ENCODE measurements at places on chromosomes 12 and 14.

DNA sequence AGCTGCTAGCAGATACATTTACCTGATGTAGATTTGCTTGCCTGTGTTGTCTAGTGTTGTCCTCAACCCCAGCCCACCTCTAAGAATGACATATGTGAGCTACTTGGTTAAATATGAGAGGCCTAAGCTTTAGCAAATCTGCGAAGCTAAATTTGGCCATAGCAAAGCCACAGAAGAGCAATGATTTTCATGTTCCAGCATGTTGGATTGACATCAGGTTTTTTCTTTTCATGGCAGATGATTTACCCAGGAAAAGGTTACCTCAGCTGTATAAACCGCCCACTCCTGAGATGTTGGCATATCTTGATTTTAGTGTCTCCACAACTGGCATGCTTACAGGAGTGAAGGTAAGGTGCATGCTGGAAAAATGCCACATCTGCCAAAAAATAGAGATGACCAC, 36.4 kb upstream of the ATF1 start:
- DNase-seq, result no peak

- no peak for DNase-seq
Observed at GRCh38 chr14:30553311-30553989, 5.5 kb upstream of the G2E3 start.

- DNase-seq, result no peak
Observed at GRCh38 chr12:97164936-97165335, 257.9 kb downstream of the NEDD1 start.

DNA sequence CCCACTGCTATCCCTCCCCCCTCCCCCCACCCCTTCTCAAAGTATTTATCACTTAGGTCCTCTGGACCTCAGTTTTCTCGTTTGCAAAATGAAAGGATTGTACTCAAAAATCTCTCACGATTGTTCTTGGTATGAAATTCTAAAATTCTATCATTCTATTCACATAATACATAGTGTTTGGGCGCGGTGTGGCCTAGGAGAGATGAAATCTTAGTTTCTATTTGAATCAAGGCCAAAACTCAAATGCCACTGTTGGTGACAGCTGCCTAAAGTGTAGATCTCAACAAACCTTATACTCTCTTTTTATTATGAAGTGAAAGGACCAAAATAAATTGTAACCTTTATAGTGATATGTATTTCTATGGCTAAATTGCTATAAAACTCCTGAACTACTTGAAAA, 23.7 kb upstream of the YAF2 start:
- no peak for DNase-seq

DNA sequence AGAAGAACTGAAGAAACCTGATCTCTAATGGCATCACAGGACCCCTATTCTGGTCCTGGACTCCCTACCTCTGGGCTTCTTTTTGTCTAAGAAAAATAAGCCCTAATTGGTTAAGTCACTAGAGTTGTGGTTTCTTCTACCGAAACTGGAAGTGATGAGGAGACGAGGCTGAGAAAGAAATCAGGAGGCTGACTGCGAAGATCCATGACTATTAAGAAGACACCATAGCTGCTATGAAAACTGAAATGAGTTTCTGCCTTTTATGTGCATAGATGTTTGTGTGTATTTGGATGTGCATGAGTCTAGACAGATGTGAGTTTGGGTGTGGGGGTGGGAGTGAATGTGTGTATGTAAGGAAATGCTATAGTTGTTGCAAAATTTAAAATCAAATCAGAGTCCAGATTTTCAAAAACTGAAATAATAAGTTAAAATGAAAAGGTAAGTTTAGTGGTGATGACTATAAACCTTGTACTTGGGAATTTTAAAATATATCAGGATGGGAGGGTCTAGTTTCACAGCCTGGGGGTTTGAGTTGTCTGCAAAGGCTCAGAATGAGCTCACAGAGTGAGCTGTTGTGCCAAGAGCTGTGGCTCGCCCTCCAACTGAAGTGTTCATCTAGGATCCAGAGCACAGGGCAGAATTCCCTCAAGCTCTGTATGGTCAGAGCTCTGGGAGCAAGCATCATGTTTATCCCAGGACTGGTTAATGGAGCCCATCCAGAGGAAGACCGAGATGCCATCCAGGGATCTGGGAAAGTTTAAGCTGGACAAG, 94.9 kb downstream of the VCPKMT start:
- DNase-seq, result no peak

DNA sequence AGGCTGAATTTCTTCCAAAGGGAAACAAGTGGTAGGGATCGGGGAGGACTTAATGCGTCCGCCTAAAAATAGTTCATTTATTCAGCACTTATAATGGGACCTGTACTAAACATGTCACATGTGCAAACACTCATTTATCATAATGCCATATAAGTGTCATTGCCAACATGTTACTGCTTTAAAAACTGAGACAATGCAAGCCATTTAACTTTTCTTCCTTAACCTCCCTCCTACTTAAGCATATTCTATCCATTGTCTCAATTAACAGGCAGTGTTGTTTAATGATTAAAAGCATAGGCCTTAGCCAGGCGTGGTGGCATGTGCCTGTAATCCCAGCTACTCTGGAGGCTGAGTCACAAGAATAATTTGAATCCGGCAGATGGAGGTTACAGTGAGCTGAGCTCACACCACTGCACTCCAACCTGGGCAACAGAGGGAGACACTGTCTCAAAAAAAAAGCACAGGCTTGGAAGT, 13.5 kb upstream of the SCFD1 start:
- no peak for DNase-seq

DNA sequence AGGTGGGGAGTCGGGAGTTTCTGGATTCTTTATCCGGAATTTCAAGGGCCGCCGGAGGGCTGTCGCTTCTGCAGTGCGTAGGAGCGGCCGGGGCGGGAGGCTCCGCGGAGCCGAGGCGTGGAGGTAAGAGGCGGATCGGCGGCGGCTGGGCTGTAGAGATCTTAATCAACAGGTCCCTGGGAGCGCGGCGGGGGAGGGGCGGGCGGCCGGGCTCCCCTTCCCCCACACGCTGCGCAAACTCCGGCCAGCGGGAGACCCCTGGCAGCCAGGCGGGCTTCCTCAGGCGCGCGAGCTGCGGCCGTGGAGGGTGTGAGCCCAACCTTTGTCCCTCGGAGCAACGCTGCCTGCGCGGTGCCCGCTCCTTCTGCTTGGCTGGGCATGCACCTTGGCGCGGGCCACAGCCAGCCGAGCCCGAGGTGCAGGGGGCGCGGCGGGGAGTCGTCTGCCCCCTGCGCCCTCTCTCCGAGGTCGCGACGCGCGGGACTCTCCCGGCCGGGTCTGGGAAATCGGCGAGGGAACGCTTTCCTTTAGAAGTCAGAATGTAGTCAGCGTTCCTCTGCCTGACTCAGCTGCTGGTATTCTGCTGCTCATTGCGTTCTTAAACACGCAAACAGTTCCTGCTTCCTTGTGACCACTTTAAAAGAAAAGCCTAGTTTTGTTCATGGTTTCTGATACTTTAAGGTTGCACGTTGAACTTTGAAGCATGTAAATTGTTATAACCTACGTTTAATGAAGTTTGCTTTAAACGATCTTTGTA, at the start of gene PALS1:
PALS1 (plus strand) TSS at position 25 of the 757 bp plus-strand sequence. CDS start 37,736 bp downstream, outside the sequence.
- peak; percentile 14 for DNase-seq

DNA sequence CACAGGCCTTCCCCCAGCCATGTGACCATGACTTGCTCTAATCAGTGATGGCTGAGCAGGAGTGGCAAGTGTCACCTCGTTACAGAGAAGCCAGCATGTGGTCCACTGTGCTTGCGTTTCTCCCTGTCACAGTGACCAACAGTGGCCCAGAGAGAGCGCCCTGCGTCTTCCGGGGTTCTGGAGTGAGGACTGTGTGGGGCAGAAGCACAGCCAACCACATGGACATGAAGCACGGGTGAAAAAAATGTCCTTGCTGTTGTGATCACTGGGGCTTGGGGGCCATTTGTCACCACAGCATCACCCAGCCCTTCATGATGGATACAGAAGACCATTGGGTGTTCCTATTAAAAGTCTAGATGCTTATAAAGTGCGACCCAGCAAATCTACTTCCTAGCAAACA, 174.6 kb upstream of the C14orf180 start:
- no peak for DNase-seq

DNA sequence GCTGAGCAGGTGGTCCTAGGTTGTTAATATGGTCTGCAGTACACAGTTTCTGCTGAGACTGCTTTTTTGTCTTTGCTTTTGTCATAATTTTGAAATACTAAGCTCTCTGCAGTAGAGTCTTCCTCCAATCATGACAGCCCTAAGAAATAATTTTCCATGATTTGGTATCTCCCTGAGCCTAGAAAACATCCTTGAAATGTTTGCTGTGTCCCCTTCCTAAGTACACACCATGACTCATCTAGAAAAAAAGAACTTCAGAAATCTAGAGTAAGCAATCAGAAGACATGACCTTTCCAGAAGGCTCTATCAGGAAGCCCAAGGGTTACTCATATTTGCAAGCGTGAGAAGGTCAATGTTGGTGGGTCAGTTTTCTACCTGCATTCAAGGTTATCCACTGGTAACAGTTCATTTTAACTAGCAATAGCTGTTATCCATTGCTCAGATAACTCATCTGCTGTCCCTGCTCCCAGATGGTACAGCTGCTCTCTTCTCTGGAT, 16.4 kb downstream of the DAD1 start:
- DNase-seq, result no peak

DNA sequence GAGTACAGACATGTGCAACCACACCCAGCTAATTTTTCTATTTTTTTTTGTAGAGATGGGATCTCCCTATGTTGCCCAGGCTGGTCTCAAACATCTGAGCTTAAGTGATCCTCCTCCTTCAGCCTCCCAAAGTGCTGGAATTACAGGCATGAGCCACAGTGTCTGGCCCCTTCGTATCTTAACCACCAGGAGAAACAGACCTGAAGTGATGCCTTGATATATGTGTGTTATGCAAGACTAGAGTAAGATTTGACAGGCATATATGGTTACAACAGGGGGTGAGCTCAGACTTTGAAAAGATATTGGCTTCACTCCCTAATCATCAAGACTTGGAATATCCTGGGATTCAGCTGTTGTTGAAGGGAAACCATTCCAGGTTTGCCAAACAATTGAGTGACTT, 10.7 kb upstream of the GALNT6 start:
- no peak for DNase-seq

- DNase-seq, result no peak
Observed at GRCh38 chr12:28963554-28963953, 185.5 kb upstream of the FAR2 start.

- DNase-seq, result no peak
Observed at GRCh38 chr12:67391034-67391433, 121.9 kb downstream of the CAND1 start.

DNA sequence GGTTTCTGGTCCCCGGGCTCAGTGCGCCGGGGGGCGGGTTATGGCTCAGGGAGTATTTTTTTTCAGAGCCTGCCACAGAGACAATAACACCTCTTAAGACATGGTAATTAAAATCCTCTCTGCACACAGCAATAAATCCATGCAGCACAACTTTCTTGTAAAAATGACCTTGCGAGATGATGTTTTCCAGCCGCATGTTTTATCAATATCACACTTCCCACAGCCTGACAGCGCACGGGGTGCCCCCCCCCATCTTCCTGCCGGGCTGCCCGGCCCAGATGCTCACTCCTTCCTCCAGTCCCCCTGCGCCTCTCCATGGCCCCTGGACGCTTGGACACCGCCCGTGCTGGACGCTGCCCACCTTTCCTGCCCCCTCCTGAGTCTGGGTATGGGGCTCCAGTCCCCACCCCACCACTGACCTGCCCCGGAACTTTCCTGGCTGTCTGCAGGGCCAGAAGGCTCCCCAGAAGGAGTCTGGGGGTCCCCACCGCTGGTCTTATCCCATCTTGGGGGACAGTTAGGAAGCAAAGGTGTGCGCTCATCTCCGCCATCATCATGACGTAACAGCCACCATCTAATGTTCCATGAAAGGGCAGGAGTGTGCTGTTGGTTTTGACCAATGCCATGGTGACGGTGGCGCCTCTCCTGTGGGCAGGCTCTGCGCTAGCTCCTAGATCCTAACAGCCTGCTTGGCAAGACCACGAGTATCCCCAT, 182.9 kb downstream of the KIF26A start:
- DNase-seq, result no peak

DNA sequence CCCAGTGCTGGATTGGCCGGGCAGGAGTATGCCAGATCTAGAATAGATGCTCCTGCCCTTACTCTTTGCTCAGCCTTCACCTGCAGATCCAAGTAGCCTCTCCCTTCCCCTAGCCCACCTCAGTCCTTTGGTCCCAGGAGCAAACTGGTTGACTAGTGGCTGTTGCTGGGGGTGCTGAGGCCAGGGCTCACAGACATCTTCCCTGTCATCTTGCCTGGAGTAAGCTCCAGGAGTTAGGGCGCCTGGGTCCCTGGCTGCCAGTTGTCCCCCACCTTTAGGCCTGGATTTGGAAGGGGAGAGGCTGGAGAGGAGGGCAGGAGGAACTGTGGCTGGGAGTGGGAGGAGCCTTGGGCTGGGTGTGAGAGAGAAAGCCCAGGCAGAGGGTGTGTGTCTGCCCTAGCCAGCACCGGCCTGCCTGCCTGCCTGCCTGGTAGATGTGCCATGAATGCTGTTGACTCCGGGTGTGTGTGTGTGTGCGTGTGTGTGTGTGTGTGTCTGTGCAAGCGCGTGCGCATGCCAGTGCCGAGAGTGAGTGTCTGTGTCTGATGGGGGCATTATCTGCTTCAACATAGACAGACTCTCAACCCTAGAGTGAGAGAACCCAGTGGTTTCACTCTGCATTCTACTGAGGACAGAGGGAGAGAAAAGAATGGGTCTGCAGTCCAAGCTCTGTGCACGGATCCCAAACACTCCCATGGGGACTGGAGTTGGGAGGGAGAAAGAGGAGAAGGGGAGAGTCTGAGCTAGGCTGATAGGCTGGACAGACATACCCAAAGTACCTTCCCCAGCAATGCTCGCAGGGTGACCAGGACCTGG, 845 bp upstream of the RARG start:
- no peak for DNase-seq

DNA sequence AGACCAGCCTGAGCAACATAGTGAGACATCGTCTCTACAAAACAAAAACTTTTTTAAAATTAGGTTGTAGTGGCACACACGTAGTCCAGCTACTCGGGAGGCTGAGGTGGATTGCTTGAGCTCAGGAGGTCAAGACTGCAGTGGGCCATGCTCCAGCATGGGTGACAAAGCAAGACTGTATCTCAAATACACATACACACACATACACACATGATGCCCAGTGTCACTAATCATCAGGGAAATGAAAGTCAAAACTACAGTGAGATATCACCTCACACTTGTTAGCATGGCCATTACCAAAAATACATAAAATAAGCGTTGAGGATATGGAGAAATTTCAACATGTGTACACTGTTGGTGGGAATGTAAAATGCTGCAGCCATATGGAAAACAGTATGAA, 33.2 kb upstream of the KICS2 start:
- no peak for DNase-seq

- DNase-seq, result no peak
Observed at GRCh38 chr12:19138551-19138950, 9.0 kb downstream of the PLEKHA5 start.

- peak; percentile 39 for DNase-seq
Observed at GRCh38 chr14:21191809-21192446, 36.1 kb upstream of the OR5AU1 start.
